SJSA1 (cell line): ENCODE measurements at places on chromosomes 2 and 18.

DNA sequence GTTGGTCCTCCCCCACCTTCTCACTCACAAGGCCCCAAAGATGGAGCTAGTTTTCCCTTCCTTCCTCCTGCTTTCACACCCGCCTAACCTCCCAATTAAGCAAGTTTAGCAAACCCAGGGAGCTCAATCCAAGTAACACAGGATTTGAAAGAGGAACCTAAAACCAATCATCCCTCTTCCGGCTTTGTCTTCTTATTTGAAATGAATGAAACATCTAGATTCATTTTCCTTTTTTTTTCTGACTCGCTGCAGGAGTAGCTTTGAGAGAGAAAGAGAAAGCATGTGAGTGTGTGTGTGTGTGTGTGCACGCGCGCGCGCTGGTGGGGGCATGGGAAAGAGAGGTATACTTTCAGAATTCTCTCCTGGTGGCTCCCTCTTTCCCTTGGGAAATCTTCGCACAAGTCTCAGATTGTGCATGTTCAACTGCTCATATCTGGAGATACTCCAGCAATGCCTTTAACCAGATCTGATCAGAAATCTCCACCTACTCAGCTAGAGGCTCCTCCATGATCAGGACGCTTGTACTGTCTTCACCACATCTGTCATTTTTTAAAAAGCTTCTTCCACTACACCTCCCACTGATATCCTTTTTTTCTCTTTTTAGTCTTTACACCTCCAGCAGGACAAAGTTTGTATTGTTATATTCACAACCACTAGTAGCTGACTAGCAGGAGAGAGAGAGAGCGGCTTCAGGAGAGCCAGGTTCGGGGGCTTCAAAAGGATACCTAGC is 1.7 kb downstream of the SLC8A1 start:
- no peak for DNase-seq

DNA sequence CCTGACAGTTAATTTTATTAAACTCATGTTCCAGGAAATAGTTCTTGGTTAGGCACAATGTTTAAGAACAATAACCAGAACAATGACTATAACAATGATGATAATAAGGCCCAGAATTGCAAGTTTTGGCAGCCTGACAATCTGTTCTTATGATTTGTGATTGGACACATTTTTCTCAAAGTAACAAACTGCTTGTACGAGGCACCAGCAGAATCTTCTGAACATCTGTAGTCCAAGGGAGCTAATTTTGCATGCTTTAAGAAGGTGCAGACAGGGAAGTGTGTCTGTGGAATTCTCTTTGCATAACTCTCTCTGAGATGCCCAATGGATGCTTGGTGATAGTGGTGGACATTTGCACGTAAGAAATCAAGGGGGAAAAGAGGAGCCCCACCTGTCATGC is 709.3 kb downstream of the SLC4A3 start:
- DNase-seq: no peak

GRCh38 chr18:28248653-28249052 is 71.7 kb upstream of the CDH2 start:
- DNase-seq: no peak

DNA sequence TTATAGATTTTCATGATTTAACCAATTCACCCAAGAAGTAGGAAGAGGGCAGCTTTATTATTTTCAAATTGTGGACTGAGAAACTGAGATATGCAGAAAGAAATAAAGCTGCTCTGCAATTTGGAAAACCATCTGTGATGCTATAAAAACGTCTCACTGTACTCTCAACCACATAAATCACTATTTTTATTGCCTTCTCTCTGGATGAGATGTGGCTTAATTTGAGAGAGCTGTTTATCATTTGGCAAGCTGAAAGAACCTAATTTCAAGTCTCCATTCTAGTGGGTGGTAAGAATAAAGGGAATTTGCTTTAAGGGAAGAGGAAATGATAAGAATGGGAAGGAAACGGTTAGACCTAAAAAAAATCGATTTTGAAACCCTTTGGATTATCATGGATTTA is 49.9 kb upstream of the CYP1B1 start:
- no peak for DNase-seq

DNA sequence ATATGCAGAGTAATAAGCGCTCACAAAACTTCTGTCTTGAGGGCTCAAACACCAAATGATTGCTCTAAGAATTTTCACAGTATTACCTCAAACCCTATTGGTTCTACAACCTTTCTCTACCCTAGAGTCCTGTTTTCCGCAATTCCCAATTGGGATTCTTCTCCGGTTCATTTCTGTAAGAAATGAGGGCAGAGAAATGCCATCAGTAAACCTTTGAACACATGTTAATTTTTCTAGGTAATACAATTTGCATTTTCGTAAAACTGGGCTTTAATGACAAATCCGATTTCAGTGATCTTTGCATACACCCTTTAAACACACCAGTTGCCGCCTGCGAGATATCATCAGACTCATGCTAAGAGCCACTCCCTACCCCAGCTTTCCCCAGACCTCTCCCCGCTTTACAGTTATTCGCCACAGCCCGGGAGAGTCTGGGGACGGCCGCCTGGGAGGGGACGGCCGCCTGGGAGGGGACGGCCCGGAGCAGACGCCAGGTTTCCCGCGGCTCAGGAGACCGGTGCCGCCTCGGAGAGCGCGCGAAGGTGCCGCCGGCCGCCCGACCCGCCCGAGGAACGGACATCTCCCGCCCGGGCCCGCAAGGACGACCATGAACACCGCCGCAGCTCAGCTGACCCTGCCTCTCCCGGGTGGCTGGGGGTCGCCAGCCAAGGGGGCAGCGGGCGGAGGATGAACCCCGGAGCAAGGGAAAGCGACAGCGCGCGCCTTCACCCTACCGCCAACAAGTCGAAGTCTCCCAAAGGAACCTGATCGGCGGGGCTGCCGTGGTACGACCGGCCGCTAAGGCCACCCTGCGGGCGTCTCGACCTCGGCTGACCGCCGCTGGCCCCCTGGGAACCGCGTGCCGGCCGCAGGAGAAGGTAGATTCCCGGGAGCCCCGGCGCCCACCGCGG is 463 bp downstream of the SMC6 start:
- DNase-seq: peak; percentile 60

DNA sequence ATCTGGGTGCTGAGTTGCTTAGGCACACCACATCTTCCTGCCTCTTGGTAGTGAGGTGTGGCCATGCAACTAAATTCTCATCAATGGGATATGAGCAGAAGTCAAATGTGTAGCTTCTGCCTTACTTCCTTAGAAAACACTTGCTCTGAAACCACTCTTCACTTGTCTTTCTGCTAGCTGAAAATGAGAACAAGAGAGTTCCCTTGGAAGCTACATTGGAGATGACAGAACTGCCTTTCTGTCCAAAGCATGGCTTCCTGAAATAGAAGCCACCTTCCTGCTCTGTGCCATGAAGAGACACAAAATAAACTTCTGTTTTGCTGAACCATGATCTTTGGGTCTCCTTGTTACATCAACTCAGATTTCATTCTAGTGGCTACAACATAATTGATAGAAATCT is 659.9 kb downstream of the IRS1 start:
- DNase-seq: no peak

- no peak for DNase-seq
Observed at GRCh38 chr2:218856167-218856895, 3.3 kb upstream of the WNT6 start.

DNA sequence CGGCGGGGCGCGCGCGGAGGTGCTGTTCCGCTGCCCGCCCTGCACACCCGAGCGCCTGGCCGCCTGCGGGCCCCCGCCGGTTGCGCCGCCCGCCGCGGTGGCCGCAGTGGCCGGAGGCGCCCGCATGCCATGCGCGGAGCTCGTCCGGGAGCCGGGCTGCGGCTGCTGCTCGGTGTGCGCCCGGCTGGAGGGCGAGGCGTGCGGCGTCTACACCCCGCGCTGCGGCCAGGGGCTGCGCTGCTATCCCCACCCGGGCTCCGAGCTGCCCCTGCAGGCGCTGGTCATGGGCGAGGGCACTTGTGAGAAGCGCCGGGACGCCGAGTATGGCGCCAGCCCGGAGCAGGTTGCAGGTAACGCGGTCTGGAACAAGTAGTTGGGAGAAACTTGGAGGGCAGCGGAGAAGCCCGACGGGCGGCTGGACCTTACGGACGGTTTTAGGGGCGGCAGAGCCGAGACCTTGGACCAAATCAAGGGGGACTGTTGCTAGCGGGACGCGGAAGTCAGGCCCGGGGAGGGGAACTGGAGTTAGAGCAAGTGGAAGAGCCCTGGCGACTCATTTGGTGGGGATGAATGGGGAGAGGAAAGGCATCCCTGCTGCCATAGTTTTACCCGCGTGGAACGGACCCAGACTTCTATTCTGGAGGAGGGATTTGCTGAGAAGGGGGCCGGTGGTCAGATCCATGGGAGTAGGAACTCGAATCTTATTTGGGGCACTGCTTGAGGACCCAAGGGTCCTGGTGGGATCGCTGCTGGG is 573 bp downstream of the IGFBP2 start:
- DNase-seq: no peak

DNA sequence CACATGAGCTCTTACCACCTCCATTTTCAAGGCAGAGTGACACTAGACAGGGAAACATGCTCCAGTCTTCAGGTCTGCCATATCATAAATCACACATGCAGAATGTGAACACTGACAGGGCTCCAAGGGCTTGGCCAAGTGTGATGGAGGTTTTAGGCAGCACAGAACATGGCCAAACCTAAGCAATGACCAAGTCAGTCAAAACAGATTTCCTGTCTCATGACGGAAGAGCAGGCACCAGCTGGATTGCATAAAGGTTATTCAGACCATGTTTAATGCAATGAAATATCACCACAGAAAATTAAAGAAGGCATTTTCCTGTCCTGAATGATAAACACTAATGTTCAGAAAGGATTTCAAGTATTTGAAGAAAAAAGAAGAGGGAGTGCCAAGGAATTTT is 72.5 kb downstream of the SUMO1 start:
- DNase-seq: no peak

DNA sequence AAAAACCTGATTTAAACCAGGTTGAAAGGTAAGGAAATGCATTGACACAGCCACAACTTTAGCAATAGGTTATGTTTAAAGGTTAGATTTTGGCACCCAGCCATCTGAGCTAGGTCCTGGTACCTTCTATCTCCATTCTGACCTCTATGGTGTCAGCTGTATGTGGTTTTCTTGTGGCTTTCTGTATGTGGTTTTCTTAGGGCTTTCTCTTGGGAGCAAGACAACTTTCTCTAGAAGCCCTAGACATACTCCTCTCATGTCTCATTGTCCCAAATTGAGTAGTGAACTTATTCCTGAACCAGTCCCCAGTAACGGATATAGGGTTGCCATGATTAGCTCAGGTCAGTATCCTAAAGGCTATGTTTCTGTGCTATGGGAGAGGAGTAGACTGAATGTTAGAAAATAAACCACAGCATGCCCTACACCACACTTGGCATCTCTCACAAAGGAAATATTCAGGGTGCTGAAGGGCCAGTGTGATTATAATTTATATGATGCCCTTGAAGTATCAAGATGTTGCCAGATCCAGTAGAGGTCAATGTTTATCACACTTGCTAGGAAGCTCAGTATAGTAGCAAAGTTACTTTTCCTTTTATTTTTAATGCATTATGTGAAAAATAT is 176.1 kb downstream of the CAPN13 start:
- no peak for DNase-seq

DNA sequence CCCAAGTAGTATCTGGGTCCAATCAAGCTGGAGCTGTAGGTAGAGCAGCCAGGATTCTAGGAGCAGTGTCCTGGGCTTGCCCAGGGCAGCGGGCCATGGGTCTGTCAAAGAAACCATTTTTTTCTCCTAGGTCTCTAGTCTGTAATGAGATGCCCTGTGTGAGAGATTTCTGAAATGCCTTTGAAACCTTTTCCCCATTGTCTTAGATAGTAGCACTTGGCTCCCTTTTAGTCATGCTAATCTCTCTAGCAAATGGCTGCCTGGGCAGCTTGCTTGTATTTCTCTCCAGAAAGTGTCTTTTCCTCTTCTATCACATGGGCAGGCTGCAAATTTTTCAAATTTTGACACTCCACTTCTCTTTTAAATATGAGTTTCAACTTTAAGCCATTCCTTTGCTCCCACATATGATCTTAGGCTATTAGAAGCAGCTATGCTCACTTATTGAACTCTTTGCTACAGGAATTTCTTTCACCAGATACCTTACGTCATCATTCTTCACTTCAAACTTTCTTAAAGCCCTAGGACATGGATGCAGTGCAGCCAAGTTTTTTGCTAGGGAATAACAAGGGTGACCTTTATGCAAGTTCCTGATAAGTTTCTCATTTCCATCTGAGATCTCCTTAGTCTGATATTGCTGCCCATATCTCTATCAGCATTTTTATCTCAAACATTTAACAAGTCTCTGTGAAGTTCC is 890.2 kb upstream of the VRK2 start:
- no peak for DNase-seq

DNA sequence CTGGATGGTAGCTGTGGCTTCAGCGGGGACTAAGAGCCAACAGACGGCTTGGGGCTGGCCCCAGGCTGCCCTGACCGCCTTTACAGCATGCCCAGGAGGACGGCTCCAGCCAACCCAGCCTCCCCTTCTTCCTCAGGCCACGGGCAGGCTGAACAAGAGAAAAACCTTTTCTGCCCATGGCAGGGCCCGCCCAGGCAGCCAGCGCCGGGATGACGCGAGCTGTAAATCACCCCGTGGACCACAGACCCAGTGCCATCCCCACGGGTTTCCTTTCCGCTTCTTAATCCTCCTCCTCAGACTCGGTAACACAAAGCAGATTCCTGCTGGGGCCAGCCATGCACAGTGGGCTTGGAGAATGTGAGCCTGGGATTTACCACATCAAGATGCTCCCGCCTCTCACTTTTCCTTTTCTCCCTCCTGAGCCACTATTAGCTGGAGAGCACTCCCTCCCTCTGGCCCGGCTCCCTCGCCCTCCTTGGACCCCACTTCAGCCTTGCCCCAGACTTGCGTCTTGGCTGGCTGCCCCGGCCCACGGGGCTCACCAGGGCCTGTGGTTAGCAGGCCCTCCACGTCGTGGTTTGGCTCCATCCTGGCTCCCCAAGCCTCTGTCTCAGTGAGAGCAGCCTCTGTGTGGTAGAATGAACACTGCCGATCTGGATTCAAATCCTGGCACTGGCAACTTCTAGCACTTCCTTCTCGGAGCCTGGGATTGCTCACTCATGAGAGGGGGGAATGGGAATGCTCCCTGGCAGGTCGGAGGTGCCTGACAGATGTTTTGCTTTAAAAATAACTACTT is 31.4 kb downstream of the ATOH8 start:
- no peak for DNase-seq

GRCh38 chr2:120867290-120868241 is 131.9 kb downstream of the GLI2 start:
- peak; percentile 88 for DNase-seq

DNA sequence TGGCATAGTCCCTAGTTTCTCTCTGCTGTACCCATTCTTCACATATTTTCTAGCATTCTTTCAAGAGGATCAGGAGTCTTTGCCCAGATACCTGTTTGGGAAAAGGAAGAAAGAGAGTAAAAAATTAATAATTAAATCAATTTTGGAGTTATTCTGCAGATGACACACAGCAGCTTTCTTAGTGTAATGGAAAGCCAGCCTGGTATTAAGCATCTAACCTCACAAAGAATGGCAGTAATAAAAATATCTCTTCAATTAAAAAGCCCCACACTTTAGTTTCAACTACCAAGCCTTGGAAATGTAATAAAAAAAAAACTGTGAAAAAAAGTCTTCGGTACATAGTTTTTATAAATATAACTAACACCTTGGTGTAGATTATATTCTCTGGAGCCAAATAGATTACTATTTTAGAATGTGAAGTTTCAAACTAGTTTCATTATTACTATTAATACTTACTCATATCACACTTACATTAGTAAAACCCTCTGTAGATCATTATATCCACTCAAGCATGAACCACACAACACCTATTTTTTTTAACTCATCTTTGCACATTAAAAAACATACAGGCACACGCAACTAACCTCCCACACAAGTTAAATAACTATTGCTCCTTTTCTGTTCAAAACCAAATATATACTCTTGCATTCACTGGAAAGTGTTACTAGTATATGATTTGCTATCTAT is 90.9 kb downstream of the GPD2 start:
- DNase-seq: no peak

- no peak for DNase-seq
Observed at GRCh38 chr2:40118622-40119021, 333.3 kb downstream of the SLC8A1 start.
